ENCODE measurements at places on chromosomes 5 and 9.
A peak's percentile ranks its signal among the peaks of the same experiment; 100 is the strongest.

DNA sequence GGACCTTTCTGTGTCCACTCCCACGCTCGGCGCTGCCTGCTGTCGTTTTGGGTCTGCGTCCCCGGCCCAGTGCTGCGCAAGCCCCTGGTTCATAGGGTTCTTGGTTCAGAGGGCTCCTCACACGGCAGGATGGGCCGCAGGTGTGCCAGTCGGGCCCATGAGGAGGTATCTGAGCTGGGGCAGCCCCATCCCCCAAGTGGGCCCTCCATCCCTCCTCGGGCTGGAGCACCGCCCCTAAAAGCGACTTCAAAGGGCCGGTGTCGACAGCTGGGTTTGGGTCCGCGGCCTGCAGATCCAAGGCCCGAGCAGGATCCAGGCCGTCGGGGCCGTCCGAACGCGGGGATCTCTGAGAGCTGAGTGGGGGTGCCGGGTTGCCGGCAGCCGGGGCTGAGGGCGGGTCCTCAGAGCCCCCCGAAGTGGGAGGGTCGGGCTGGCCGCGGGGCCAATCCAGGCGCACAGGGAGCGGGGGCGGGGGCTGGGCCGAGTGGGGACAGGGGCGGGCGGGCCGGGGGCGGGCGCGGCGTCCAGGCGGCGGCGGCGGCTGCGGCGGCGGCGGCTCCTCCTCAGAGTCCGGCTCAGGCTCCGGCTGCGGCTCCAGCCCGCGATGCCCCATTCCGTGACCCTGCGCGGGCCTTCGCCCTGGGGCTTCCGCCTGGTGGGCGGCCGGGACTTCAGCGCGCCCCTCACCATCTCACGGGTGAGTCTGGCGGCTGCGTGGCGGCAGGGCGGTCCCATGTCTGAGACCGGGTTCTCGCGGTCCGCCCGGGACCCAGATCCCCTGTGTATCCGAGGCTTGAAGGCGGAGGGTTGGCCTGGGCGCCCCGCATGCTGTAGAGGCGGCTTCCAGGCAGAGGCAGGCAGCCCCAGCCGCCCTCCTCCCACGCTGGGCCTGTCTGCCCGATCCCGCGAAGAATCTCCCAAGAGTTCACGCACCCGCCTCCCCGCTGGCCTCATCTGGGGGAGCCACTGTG is at the start of gene PDLIM4:
Gene PDLIM4, plus strand, starts transcription at position 566 of the 971 bp plus-strand sequence. Its CDS starts 39 bp downstream, at position 605.
- no peak for ATAC-seq

GRCh38 chr5:56815658-56816545 is 553 bp downstream of the MAP3K1 start:
- ATAC-seq: peak; percentile 21

- ATAC-seq: no peak
These were observed 73.5 kb downstream of the BOD1 start for GRCh38 chr5:173542964-173543363.

- ATAC-seq: no peak
These were observed 128.9 kb downstream of the ERCC6L2 start for GRCh38 chr9:96004379-96004778.

Data from activated CD4-positive, CD25-positive, alpha-beta regulatory T cell treated with anti-CD3 and anti-CD28 coated beads, Interleukin-2, amount 50 U/mL, for 24 hours (primary cell).